ENCODE measurements at places on chromosomes 11 and 22.

- no peak for DNase-seq
These were observed 40.0 kb downstream of the COMMD9 start for GRCh38 chr11:36249246-36249645.

DNA sequence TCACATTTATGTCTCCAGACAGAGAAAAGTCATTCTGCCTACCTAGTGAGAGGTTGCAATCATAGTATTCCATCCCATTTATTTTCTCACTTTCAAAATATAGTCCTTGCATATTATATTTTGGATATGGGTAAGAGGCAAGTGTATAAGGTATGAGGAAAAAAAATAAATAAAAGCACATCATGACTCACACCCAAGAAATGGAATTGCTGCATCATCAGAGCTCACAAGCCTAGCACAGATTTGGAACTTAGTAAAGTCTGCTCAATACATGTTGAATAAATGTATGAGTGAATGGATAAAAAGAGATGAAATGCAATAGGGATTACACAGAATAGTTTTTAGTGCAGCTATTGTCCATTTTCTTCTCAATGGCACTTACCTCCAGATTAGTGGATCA is 2.5 kb upstream of the OR51G1 start:
- DNase-seq = no peak

DNA sequence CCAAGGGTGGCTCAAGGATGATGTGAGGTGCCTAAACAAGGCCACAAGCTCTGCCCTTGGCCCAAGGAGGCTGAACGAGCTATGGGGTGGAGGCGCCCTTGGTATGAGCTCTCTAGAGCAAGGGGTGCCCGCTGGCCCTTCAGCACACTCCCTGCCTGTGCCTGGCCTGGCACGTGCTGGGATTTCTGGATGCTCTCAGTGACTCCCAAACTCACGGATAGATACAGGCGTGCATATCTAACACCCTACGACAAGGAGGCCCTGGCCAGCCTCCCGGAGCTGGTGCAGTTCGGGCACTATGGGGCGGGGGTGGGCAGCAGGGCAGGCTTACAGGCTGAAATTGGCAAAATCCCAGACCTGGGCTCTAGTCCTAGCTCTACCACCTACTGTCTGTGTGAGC is 30.6 kb downstream of the SCUBE1 start:
- DNase-seq = no peak

DNA sequence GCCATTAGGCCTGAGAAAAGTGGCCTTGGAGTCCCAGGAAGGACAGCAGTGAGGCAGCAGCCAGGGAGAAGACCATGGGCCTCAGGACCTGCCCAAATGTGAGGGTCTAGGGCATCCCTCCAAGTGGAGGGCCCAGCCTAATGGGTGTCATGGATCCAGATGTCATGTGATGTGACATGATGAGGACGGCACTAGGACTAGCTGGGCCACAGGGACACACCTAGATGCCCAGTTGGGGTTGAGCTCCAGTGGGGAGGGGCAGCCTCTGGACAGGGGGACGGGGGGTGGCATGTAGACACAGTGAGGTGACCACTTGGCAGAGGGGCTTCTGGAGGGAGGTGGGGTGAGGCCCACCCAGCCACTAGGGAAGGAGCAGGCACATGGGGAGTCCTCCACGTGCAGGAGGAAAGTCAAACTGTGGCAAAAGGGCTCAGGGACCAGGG is 5.4 kb downstream of the SCARF2 start:
- DNase-seq = no peak
